ENCODE measurements at places on chromosomes 5 and 9.

DNA sequence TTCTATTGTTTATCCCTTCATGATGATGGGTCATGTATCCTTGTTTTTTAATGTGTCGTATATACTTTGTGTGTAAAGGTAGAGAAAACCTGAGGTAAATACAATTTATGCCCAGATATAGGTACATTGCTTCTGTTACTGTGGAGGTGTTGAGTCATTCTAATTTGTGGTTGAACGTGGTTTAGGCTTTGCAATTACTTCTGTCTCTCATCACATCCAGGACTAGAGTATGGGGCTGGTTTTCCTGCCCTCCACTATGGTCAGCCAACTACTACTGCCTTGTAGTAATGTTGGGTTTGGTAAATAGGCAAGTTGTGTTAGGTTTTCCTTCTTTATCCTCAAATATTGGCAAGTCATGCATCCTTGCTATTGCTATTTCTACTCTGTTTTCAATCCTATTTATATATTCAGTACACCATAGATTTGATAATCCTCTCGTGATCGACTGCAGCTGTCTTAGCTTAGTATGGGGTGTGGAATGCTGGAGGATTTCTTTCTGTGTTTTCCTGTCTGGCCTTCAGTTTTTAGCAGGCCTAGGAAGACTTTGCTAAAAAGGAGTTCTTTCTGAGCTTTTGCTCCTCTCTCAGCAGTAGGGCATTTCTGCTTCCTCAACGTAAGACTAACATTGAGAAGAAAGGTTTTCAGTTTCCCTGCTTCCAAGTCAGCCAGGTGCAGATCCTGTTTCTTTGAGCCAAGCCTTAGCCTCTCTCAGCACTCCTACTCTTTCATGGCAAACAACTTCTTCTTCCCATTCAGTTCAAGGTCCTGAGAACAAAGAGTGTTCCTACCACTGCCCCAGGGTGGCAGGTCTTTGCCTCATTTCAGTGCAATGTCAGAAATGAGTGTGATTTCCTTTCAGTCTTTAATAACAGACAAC, 844.4 kb upstream of the CDH18 start:
- no peak for DNase-seq

GRCh38 chr9:116096853-116097252, 56.7 kb upstream of the PAPPA start:
- no peak for DNase-seq

DNA sequence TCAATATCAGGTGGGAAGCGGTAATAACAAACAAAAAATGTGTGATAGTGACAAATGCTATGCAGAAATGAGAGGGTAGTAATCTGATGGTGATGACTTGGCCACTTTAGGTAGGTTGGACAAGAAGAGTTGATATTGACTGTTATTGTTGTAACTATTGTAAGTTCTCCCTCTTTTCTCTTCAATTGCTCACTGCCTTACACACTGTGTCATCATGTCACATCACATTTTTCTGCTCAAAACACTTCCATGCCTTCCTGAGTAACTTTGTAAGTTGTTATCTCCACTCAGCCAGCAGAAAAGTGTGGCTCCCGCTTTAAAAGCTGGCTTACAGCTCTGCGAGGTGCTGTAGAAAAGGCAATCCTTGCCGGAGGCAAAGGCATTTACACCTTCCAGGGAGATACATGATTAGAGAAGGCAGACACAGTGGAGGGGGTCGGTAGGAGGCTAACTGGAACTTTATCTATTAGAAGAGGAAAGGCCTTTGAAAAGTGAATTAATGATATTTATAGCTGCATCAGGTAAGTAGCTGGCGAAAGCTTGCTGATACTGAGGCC, 85.2 kb upstream of the CLINT1 start:
- DNase-seq, result no peak

DNA sequence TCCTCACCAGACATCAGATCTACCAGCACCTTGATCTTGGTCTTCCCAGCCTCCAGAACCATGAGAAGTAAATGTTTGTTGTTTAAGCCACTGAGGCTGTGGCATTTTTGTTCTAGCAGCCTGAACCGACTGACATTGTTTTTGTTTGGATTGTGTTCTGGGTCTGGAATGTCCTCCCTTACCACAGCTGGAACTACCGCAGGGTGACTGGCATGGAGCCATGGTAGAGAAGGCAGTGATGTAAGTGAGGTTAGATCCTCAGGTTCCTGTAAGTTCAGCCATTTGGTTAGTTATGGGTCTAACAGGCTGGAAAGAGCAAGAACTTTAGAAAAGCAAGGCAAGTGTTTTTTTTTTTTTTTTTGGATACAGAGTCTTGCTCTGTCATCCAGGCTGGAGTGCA, 209.3 kb downstream of the DAB2IP start:
- no peak for DNase-seq

DNA sequence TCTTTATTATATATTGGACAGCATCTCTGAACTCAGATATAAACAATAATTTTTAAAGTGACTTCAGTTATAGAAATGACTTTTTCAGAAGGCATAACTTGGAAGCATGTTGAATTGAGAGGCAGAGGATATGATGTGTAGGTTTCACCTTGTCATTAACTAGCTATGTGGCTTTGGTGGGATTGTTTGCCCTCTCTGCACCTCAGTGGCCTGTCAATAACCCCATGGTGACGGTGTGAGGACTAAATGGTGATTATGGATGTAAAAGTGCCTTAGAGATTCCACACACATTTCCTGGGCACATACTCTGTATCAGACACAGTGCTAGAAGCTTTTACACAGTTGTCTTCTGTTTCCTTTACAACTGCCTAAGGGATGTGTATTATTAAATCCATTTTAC, 234.9 kb upstream of the TRIM32 start:
- DNase-seq, result no peak

DNA sequence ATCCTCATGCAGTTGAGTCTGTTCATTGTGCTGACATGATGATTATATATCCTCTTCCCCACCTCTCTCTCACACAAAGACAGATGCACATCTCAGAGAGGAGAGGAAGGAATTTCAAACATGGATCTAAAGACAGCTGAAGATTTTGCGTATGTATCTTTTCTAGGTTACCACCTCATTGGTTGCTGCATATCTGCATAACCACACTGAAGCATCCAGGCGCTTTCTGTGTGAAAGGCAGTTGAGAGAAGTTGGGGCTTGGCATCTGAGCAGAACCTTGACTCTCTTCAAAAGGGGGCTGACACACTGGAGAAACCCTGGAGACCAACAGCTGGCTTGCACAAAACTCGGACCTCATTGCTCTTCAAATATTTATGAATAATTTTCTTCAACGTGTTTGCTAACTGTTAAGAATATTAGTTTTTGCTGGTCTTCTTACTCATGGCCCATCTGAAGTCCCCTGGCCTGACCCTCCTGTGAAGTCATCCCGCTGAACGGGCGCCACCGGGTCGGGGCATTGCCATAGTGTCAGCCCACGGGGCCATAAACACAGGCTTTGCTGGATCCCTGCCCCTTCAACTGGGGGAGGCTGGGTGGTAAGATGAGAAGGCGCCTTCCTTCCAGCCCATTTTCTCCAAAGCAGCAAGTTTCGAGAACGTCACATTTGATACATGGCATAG, 593.2 kb upstream of the CLINT1 start:
- no peak for DNase-seq

GRCh38 chr5:154811653-154812465, 38.5 kb downstream of the FAXDC2 start:
- peak; percentile 53 for DNase-seq
